ENCODE measurements at places on chromosomes 5 and 9.

GRCh38 chr5:77744116-77744515 lies 32.0 kb downstream of the TBCA start:
- no peak for DNase-seq

- no peak for DNase-seq
Measured at GRCh38 chr5:104643320-104643719, 1080.7 kb upstream of the NUDT12 start.

DNA sequence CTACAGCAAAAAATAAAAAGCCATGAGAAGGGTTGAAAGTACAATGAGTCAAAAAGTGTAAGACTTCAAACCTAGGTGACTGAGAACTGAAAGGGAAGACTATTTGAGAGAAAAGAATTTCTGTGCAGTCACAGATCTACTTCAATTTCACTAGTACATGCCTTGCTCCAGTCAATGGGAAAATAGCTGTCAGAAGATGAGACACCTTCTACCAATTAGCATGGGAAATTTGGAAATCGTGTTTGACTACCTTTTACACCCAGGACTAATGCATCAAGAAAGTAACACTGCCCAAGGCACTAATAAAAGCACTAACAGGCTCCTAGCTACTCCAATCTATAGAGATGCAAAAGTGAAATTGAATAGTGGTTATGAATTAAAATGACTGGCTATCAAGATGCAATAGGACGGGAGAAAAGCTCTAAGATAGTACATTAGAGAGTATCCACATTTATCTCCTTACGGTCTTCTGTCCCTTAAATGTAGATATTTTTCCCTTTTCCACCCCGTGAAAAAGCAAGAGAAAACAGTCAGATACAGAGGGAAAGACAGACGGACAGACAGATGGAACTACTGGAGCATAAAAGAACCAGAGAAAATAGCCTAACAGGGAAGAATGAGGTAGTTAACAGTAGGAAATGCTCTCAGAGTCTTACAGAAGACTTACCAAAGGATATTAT lies 15.2 kb downstream of the ERP44 start:
- no peak for DNase-seq

DNA sequence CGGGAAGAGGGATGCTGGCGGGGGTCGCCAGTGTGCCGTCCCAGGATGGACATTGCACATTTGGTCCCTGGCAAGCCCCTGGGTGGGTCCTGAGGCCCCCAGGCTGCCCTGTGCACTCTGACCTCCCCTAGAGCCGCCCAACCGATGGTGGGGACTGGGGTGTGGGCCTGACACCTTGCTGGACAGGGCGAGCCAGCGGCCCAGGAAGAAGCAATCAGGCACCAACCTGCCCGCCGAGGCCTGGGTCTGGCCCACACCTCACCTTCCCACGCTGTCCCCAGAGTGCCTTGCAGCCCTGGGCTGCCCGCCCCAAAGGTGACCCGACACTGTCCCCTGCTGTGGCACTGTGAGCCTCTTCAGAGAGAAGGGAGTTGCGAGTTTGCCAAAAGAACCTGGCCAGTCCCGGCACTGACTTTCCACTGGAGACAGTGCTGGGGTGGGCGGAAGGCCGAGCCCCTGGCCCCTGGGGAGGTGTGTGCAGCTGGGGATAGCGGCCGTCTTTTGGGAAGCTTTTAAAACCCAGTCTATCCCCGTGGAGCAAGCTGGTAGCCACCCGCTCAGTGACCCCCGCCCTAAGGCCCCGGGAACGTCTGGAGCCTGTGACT lies 12.0 kb upstream of the NRARP start:
- DNase-seq: no peak

- DNase-seq: no peak
Measured at GRCh38 chr9:112091810-112092209, 83.3 kb downstream of the SUSD1 start.

DNA sequence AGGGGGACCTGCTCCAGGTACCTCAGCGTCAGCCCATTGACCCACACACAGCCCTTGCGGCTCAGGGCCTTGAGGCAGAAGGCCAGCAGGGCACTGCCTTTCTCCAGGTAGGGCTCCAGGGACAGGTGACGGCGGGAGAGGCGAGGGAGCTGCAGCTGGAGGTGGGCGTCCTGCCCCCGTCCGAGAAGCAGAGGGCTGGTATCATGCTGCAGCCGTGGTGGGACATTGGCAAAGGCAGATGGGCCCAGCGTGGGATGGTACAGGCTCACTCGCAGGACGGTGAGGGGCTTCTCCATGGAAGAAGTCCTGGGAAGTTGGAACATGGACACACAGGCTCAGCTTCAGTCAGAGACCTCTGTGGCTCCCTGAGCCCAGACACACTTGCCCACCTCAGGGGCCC lies 2.5 kb upstream of the DCANP1 start:
- DNase-seq: no peak

DNA sequence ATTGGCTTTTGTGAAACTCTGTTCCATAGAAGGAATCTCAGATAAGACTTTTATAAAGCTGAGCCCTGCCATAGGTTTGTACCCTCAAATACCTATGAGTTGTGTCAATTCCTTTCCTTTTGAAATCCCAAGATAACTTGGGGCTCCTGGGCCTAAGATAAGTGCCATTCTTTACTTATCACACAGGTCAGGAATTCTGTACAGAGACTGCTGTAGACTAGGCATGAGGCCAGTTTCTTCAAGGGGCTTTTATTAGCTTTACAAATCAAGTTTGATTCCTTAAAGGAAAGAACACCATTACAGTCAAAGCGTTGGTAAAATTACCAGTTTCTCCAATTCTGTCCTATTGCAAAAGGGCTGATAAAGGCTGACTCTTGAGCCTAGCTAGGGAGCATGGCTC lies 39.2 kb downstream of the SHC3 start:
- DNase-seq: no peak

DNA sequence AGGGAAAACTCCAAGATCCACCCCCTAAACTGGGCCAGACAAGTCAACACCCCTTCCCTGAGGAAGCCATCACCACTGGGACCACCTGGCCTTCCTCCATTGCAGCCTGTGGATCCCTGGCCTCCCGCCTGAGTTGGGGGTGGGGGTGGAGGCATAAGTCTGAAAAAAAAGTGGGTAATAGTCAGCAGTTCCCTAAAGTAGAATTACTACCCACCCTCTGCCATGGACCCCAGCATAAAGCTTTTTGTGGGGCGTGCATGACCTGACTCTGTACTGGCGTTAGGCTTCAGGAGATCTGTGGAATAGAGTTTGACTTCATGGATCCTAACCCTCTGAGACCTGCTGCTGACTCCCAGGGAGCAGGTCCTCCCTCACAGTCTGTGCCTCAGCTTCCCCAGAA lies 2.0 kb upstream of the CXXC5 start:
- no peak for DNase-seq

GRCh38 chr5:175597718-175598117 lies 60.2 kb upstream of the HRH2 start:
- DNase-seq: no peak

Measured in hematopoietic multipotent progenitor cell (in vitro differentiated cells).